NCI-H82 (cell line): ENCODE measurements at places on chromosomes 6 and 20.

DNA sequence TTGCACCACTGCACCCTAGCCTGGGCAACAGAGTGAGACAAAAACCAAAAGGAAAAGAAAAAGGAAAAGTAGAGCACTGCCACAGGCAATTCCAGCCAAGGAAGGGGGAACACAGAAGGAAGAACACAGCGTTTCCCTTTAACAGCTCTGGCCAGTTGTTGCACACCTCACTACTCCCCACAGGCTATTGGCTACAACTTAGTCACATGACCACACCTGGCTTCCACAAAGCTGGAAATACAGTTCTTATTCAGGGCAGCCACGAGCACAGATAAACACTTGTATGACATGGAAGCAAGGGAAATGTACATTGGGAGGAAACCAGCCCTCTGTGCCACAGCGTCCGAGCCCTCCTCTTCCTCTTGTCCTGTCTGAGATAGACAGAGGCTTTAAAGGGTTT is 249.0 kb upstream of the JARID2 start:
- DNase-seq, result no peak

DNA sequence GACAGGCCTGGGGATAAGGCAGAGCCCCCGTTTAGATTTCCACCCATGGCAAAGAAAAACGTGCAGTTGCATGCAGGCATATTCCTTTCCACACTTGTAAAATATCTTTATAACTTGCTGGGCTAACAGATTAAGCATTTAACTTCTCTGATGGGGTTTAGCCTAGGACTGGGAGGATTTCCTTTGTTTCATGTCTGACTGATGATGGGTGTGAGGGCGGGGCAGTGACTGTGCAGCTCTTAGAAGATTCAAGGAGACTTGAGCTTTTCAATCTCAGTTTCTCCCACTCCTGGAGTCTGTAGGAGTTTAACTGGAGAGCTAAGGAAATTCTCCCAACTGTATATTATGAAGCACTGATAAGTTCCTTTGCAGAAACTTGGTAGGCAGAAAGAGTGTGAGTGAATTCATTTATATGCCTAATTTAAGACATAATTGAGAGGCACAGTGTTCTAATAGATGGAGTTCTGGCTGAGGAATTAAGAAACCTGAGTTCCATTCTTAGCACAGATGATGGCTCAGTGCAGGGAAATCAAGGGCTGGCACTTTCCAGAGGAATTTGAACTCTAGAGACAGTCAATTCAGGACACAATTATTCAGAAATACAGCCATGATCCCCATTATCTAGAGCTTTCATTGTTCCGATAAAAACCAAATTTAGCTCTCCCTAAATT is 214.6 kb upstream of the CNR1 start:
- peak; percentile 47 for DNase-seq

- DNase-seq, result no peak
Measured at GRCh38 chr6:2914318-2914660, 11.2 kb upstream of the SERPINB9 start.

GRCh38 chr20:43994486-43995100 is 79.9 kb downstream of the TOX2 start:
- DNase-seq, result no peak

GRCh38 chr6:85192186-85192585 is 257.7 kb upstream of the NT5E start:
- DNase-seq, result no peak

DNA sequence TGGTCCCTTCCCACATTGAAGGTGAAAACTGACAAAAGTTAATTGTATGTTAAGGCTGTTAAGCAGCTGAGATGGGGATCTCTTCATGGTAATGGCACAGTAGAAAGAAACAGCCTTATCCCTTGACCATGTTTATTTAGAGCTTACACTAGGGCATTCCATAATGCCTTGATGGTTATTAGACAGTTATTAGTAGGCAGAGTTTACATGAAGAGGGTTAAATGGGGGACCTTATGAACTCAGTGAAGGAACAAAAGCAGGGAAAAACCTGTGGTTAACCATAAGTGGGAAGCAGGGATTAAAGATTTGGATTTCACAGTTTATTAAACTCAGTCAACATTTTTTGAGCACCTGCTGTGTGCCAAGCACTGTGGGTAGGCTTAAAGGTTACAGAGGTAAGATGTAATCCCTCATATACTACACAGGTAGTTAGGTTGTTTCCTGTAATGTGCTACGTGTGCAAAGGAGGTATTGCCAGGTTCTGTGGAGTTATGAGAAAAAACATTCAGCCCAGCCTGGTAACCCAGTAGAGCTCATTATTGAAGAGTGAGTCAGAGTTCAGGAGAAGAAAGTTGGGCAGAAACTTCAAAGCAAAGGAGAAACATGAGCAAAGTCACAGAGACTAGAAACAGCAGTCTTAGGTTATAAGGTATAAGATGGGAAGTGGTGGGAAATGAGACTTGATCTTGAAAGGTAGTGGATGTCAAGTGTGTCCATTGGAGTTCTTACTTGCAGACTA is 32.3 kb upstream of the GNRH2 start:
- no peak for DNase-seq

DNA sequence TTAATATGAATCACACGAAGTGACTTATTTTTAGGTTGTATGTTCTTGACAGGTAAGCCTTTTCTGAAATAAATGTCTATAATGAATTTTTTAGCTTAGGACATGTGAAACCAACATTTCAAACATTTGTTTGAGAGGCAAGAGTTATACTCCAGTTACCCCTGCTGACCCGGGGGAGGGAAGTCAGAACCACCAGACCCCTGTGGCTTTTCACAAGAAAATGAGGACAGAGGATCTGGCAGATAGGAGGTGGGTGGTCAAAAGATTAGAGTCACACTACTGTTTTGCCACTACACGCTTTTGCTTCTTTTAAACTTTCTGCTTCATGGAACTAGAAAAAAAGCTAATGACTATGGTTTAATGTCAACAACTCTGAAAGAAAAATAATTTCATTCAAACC is 27.5 kb upstream of the ADGRF4 start:
- peak; percentile 15 for DNase-seq

GRCh38 chr6:86791476-86791875 is 145.9 kb upstream of the HTR1E start:
- DNase-seq, result no peak

- no peak for DNase-seq
Measured at GRCh38 chr6:134735461-134735860, 214.4 kb downstream of the ALDH8A1 start.

DNA sequence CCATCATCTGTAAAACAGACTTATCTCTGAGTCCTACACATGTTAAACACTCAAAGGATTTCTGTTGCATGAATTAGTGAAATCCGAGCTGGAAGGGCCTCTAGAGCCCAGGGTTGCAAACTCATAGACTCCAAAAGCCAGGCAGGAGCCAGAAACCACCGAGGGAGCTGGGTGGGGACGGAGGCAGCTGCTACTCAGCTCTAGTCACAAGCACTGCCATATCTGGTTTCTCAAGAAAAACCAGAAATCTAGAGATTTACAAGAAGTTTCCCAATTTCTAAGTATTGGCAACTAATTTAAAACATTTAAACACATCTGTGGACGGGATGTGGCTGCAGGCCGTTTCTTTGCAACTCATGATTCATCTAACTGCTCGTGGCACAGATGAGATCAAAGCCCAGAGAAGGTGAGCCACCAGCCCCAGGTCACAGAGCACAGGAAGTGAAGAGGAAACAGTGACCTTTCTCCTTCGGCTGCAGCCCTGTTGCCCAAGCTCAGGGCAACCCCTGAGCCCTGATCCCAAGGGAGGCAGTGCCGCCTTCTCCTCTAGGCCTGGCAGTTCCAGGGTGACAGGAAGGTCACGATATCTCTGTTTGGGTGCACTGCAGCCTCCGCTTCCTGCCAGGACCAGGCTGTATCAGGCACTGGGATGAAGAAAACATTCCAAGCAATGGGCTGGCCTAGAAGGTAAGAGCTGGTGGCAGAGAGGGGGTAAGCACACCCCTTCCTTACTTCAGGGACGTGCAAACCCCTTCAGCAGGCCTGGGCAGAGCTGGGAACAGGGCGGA is 26.4 kb upstream of the PTGIS start:
- no peak for DNase-seq

- DNase-seq, result peak; percentile 64
Measured at GRCh38 chr6:27213544-27214125, 33.9 kb upstream of the PRSS16 start.
